ENCODE measurements at places on chromosomes 5 and 9. TPM values are rescaled to one million over a fixed set of nuclear protein-coding genes. Genes with fewer than 3 reads are reported as not detected.
A peak's percentile ranks its signal among the peaks of the same experiment; 100 is the strongest.

DNA sequence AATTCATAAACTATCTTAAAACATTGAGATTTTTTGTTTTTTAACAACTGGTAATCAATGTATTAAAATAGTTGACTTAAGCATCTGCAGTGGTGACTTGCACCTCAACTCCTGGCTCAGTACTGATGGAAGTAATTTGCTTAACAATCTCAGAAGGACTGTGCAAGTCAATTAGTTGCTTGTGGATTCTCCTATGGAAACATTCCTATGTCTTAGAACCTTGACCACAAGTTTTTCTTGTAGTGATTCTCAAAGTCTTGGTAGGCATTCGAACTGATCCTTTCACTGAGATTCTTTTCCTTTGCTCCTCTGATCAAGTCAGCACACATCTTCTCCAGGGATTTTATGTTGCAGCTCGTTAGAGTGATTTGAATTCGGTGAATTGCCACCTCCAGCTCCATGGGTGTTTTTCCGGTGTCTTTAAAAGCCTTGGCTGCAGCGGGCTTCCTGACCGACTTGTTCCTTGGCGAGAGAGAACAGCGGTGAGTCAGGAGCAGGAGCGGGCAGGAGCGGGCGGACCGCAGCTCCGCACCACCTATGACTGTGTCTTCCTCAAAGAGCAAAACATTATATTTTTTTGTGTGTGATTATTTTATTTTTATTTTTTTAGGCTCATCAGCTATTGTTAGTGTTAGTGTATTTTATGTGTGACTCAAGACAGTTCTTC, 21.1 kb downstream of the HMGXB3 start:
- no peak for DNase-seq

DNA sequence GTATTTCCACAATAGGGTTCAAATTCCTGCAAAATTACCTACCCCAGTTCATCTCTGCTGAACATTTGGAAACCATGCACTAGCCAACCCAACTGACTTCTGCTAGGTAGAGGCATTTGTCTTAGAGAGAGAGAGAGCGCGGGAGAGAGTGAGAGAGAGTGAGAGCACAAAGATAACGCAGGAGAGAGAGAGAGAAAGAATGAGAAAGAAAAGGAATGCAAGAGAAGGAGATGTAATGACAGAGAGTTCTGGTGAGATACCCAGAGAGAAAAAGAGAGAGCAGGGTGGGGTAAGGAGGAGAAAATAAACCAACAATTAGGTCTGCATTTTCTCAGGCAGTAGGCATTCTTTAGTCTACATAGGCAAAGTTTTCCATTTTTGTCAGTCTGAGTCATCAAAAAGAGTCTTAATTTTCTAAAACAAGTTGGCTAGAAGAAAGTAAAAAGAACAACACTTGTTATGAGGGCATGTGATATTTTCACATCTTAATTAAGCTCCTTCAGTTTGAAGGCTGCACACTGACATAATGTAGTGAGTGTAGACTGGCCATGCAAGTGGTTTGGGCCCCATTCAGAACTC, 98.2 kb downstream of the MAP1B start:
- no peak for DNase-seq

DNA sequence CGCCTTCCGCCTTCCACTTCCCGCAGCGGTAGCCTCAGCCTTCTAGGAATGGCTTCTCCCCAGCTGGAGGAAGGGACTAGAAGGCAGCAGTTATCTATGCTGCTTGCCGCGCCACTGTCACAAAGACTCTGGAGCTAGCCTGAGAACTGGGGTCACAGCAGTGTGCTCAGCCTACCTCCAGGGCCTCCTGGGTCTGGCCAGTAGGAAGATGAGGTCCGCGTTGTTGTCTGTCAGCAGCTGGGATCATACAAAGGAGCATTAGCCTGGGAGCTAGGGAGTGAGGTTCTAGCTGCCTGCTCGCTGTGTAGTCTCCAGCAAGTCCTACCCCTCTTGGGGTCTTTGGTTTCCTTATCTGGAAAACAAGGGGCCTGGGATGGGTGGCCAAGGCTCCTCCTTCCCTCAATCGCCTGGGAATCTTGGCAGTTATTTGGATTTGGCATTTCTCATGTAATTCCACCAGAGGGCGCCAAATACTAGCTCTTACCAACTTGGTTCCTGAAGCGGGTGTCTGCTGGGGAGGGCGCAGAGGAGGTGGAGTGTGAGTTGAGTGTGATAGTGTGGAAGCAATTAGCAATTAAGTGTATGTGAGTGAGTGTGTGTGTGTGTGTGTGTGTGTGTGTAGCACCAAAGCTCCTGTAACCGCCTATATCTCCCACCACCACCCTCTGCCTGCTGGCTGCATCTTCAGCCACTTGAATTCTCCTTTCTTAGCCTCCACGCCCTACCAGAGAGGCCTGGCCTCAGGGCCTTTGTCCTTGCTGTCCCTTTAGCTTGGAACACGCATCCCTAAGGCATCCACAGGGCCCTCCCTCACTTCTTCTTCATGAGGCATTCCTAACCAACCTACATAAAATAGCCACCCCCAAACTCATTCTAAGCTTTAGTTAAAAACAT, 97.1 kb downstream of the ENTREP1 start:
- DNase-seq, result no peak

GRCh38 chr5:115484368-115484767, 60.2 kb downstream of the FEM1C start:
- no peak for DNase-seq

The PCDHB8 gene
- not detected for total RNA-seq

The NSG2 gene
- not detected for total RNA-seq

DNA sequence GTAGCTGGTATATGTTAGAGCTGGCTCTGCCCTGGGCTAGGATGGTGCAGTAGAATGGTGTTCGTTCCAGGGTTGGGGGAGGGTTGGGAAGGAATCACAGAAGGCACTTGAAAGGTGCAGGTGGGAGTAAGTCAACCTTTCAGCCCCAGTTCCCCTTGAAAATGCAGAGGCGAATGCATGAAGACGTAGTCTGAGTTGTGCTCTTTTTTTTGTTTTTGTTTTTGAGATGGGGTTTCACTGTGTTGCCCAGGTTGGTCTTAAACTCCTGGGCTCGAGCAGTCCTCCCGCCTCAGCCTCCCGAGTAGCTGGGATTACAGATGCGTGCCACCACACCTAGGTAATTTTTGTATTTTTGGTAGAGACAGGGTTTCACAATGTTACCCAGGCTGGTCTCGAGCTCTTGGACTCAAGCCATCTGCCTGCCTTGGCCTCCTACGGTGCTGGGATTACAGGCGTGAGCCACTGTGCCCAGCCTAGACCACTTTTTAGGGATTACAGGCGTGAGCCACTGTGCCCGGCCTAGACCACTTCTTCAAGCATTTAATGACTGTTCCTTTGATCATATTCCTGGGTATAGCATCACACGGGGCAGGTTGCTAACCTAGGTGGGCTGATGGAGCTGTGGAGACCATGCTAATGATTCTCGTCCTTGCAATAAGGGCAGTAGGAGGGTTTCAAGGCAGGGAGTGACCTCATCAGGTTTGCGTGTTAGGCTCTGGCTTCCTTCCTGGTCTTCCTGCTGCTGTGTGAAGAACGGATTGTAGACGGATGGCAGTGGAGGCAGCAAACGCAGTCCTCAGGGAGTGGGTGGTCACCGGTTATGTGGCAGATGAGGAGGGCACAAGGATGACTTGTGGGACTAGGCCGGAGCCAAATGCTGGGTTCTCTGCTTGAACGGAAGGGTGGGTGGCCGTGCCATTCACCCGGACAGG, 13.7 kb downstream of the EHMT1 start:
- DNase-seq, result no peak

The FIBCD1 gene
- not detected for total RNA-seq

DNA sequence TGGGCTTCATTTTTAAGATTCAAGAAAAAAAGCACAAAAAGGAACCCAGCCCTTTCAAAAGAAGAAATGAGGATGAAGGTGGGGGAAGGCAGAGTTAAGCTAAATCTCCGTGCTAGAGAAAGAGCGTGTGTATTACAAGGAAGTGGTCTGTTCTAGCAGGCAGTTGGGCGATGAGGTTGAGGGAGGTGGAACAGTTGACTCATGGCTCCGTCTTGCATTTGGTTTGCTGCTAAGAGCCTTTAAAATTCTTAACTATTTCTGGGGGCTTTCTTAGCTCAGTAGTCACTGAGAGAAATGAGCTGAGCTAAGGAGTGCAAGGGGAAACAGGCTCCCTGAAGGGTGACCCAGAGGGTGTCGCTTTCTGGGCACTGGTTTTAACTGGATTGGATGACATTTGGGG, 117.4 kb downstream of the GCNT1 start:
- DNase-seq, result peak; percentile 90

DNA sequence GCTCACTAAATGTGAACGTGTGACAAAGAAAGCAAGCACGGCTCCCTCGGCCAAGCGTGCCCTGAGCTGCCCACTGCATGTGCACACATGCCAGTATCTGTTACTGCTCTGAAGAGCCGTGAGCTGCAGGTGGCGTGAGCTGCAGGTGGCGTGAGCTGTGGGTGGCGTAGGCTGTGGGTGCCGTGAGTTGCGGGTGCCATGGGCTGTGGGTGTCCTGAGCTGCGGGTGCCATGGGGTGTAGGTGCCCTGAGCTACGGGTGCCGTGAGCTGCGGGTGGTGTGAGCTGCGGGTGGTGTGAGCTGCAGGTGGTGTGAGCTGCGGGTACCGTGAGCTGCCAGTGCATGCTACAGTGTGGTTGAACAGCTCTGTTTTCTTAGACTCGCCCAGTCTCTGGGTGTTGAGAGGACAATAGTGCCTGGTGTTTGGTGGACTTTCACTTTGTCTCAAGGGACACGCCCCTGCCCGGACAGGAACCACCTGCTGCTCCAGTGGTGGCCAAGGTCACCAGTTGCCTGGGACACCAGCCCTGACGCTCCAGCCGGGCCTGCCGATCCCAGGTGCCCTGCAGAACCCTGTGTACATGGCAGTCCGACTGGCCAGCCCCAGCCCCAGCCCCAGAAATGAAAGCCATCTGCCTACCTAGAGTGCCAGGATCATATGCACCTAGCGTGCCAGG, 6.7 kb downstream of the CCDC187 start:
- no peak for DNase-seq

- DNase-seq, result no peak
These were observed 5.6 kb upstream of the TBC1D13 start for GRCh38 chr9:128781187-128782070.

- DNase-seq, result no peak
These were observed 145.3 kb downstream of the HINT1 start for GRCh38 chr5:131019601-131020315.

- no peak for DNase-seq
These were observed 50.5 kb downstream of the COMMD10 start for GRCh38 chr5:116135344-116135743.

- DNase-seq, result no peak
These were observed 13.0 kb downstream of the MED10 start for GRCh38 chr5:6365142-6365976.

- no peak for DNase-seq
These were observed 41.7 kb downstream of the PALM2AKAP2 start for GRCh38 chr9:109821711-109822110.

DNA sequence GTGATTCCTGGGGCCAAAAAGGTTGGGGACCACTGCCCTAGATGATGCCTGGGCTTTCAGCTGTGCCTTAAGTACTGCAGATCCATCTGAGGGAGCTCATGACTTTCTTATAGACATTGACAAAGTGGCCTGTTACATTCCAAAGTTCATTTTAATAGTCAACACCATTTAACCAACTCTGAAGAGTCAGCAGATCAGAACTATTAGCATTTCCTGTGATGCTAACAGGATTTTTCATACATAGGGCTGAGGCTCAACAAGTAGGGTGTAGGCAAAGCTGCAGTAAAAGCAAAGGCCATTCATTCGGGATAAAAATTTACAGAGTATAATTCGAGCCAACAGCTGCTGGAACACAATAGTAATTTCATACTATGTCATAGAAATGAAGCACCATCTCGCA, 105.4 kb downstream of the LPAR1 start:
- DNase-seq, result no peak

The WDR31 gene
- total RNA-seq, result 0.83 TPM

The SLC6A3 gene
- total RNA-seq, result not detected

- no peak for DNase-seq
These were observed 347.2 kb upstream of the WWC1 start for GRCh38 chr5:167944121-167944852.

GRCh38 chr5:135433681-135434426, 13.3 kb downstream of the DCANP1 start:
- DNase-seq, result no peak

Data from natural killer cell treated with Interleukin-12 subunit alpha and Interleukin-12 subunit beta and Interleukin-15 and Interleukin-18, amount 100 ng/mL, for 72 hours (primary cell).